ENCODE measurements at places on chromosomes 11 and 22. TPM values are rescaled to one million over a fixed set of nuclear protein-coding genes. Genes with fewer than 3 reads are reported as not detected.

ASPHD2 gene
- 1.2 TPM for total RNA-seq

DBX1 gene
- not detected for total RNA-seq

CD3E gene
- total RNA-seq, result 2.5 TPM

ZNF215 gene
- 0.80 TPM for total RNA-seq

GRCh38 chr11:74138572-74138971 is 32.2 kb downstream of the C2CD3 start:
- no peak for DNase-seq

DNA sequence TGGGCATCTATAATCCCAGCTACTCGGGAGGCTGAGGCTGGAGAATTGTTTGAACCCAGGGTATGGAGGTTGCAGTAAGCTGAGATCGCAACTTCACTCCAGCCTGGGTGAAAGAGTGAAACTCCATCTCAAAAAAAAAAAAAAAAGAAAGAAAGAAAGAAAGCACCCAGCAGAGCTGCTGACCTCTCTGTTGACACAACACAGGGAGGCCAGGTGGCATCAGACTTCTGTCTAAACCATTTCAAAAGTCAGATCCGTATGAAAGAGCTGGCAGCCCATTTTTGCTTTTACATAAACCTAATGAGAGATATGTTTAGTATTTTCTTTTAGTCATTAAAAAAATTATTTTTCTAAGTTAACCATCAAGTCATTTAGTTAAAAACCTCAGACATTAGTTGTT is 64.4 kb upstream of the RRM1 start:
- no peak for DNase-seq

GRCh38 chr11:122625976-122626665 is 29.4 kb upstream of the UBASH3B start:
- no peak for DNase-seq

DNA sequence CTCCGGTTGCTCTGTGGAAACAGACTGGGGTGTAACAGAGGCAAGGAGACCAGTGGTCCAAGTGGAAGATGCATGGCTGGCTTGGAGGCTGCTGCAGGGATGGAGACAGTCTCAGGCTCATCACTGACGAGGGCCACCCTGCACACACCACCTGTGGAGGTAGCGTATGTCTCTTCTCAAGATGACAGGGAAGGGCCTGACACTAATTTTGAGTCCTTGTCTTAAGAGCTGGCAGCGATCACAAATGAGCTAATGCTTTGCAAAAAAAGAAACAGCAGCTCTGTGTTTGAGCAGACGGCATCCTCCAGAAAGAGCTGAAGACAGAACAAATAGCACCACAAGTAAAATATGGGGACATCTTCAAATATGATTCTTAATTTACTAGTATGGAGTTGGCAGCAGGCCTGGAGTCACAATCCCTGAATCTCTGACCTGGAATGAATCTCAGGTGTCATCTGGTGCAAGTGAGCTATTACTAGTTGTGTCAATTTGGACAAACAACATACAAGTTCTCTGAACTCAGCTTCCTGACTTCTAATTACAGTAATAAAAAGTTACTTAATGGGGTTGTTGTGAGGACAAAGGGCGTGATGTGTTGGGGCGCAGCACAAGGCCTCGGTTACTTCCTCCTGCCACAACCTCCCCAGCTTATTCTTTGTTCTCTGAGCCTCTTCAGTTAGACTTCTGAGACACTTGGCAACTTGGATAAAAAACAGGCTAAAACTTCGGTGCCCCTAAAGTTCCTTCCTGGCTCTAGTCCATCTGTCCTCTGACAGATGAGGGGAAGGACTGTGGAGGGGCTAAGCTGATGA is 95.2 kb upstream of the BID start:
- DNase-seq, result no peak

DNA sequence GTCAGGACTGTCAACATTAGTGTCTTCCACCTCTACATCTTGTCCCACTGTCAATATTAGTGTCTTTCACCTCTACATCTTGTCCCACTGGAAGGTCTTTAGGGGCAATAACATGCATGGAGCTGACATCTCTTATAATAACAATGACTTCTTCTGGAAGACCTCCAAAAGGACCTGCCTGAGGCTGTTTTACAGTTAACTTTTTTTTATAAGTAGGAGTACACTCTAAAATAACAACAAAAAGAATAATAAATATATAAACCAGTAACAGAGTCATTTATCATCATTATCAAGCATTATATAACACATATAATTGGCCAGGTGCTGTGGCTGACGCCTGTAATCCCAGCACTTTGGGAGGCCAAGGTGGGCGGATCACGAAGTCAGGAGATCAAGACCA is 57.5 kb downstream of the PAK1 start:
- DNase-seq, result no peak

- DNase-seq, result no peak
Measured at GRCh38 chr22:19398206-19398605, 33.3 kb downstream of the HIRA start.

DNA sequence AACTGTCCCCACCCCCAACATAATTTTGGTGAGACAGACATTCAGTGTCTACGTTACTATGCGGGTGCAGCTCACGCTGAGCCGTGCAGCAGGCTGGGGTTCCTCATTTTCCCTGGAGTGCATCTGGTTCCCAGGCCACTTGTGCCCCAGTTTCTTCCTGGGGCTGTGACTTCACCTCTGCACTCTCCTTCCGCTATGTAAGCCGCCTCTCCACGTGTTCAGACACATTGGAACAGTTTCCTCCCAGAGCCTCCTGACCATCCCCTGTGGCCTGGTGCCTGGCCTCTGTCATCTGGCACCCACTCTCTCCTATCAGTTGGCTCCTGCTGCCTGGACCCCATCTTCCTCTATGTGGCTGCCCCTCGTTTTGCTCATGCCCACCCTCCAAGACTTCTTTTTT is 46.2 kb upstream of the A4GALT start:
- DNase-seq, result no peak

GRCh38 chr22:48901324-48901723 is 926.3 kb downstream of the BRD1 start:
- peak; percentile 44 for DNase-seq

DNA sequence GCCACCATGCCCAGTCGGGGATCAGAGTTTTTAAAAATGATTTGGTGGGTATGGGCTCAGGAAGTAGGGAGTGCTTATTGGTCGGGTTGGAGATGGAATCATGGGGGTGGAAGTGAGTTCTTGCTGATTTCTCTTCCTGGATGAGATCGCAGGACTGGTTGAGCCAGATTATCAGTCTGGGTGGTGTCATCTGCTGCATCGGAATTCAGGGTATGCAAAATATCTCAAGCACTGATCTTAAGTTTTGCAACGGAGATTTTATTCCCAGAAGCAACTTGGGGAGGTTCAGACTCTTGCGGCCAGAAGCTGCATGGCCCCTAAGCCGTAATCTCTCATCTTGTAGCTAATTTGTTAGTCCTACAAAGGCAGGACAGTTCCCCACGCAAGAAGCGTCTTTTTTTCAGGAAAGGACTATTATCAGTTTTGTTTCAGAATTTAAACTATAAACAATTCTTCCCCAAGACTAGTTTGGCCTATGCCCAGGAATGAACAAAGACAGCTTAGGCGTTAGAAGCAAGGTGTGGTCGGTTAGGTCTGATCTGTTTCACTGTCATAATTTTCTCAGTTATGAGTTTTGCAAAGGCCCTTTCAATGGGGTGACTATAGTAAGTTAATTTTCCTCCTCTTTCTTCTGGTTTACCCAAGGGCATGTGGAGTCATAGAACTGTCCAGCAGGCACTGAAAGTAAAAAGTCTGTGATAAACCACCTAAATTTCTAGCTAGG is 1.4 kb upstream of the PIWIL3 start:
- DNase-seq, result no peak
